Small intestine (tissue), 16 donors: ENCODE measurements at places on chromosomes 16 and 17.

DNA sequence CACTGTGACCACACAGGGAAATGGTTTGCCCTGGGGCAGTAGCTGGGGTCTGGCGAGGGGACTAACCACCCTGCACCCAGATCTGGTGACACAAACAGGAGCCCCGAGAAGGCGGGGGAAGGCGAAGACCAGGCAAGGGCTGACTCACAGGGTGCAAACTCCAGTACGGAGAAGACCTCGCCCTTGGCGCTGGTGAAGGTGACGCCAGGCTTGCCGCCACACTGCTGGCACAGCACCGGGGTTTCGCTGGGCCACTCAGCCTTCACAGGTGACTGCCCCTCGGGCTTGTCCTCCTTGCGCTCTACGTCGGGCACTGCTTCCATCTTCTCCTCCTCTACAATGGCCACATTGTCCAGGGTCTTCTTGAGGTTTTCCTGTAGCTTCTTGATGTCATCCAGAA lies 11.6 kb downstream of the SPHK1 start:
- DNase-seq, result no peak
- peak overlapping the region; percentile 63 for H3K27ac ChIP-seq

DNA sequence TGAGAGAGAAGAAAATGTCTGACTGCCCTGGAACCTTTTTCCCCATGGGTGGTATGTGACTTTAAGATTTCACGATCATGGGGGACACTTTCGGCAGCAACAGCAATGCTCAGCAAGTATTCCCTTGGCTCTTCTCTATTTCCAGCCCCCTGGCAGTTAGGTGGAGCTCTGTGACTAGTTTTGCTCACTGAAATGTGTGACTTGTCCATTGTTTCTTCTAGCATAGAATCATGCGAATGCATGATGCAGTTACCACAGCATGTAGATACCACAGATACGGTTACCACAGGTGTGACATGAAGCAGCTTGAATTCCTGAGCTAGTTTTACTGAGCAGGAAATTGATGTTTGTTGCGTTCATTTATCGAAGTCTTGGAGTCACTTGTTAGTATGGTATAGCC lies 1034.5 kb upstream of the EEF2KMT start:
- H3K4me1 ChIP-seq, result no peaks in the 10 kb centered on the region
- H3K27me3 ChIP-seq, result no peaks in the 10 kb centered on the region
- no peaks in the 10 kb centered on the region for H3K36me3 ChIP-seq
- DNase-seq, result peak; percentile 5

GRCh38 chr16:67278773-67279295 lies 498 bp upstream of the PLEKHG4 start:
- no peaks in the 10 kb centered on the region for H3K27me3 ChIP-seq
- H3K36me3 ChIP-seq, result peaks cover 32% of the 10 kb centered on the region
- H3K4me1 ChIP-seq, result peaks cover 10% of the 10 kb centered on the region
- peak overlapping the region; percentile 11 for H3K27ac ChIP-seq
- no peak for DNase-seq

- no peak for DNase-seq
- no peak overlapping the region for H3K27ac ChIP-seq
- no peak overlapping the region for H3K4me3 ChIP-seq
- H3K36me3 ChIP-seq, result peaks cover 5% of the 10 kb centered on the region
- H3K27me3 ChIP-seq, result no peaks in the 10 kb centered on the region
- peaks cover 12% of the 10 kb centered on the region for H3K4me1 ChIP-seq
Measured at GRCh38 chr17:32516940-32517701, 30.3 kb downstream of the CDK5R1 start.

GRCh38 chr16:75264999-75265910 lies 13.8 kb upstream of the BCAR1 start:
- no peaks in the 10 kb centered on the region for H3K36me3 ChIP-seq
- peak; percentile 66 for DNase-seq
- H3K27me3 ChIP-seq, result no peaks in the 10 kb centered on the region
- H3K27ac ChIP-seq, result peak overlapping the region; percentile 87

- H3K36me3 ChIP-seq, result peaks cover 40% of the 10 kb centered on the region
- DNase-seq, result peak; percentile 98
- H3K4me1 ChIP-seq, result peaks cover 11% of the 10 kb centered on the region
- H3K27ac ChIP-seq, result peak overlapping the region; percentile 79
- H3K4me3 ChIP-seq, result no peak overlapping the region
Measured at GRCh38 chr17:50638966-50639713, 4.5 kb downstream of the ABCC3 start.

DNA sequence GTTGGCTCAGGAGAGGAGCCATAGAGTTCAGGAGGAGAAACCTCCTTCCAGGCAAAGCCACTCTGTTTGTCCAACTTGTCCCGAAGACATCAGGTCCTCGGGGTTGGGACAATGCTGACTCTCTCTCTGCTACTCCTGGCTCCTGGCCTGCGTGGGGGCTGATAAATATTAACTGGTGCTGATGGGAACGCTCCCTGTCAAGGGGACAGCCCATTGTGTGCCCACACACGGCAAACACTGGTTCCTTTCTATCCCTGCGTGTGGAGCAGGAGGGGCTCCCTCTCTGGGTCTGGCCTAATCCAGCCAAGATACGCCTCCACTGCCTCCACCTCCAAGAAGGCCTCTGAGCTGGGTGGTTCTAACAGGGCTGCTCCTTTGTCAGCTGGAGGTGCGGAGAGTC lies 4.4 kb downstream of the KIF19 start:
- no peak overlapping the region for H3K27ac ChIP-seq
- H3K36me3 ChIP-seq, result no peaks in the 10 kb centered on the region
- H3K4me1 ChIP-seq, result peaks cover 6% of the 10 kb centered on the region
- no peak for DNase-seq

DNA sequence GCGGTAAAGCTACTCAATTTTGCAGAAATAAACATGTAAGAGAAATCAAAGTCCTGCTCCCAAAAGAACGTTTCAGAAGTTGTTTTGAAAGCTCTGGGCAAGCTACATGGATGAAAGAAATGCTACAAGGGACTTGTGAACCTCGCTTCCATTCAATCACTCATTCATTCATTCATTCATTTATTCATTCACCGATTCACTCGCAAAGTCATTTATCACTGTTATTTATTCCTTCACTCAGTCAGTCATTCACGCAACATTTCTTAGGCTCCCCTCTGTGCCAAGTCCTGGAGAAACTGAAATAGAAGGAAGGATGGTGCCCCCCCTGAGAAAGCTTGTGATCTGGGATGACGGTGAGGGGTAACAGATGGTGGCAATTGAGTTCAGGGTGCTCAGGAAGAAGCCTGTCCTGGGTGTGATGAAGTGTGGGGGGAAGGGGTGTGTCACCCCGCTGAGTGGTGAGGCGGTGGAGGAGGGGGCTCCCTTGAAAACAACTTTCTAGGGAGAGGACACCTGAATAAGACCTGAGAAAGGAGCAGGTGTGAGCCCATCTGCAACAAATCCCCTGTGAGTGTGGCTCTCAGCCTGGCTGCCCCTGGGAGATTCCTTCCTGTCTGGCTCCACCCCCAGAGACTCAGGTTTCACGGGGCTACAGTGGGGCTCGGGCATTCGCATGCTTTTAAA lies 36.3 kb upstream of the PRSS54 start:
- no peaks in the 10 kb centered on the region for H3K27me3 ChIP-seq
- H3K4me1 ChIP-seq, result no peaks in the 10 kb centered on the region
- no peaks in the 10 kb centered on the region for H3K36me3 ChIP-seq
- DNase-seq, result no peak
- H3K27ac ChIP-seq, result no peak overlapping the region
- H3K4me3 ChIP-seq, result no peak overlapping the region

GRCh38 chr17:9056566-9056965 lies 35.3 kb downstream of the NTN1 start:
- H3K27me3 ChIP-seq, result no peaks in the 10 kb centered on the region
- no peak for DNase-seq
- no peaks in the 10 kb centered on the region for H3K36me3 ChIP-seq
- H3K27ac ChIP-seq, result no peak overlapping the region
- no peaks in the 10 kb centered on the region for H3K4me1 ChIP-seq

- H3K27me3 ChIP-seq, result no peaks in the 10 kb centered on the region
- DNase-seq, result no peak
- no peaks in the 10 kb centered on the region for H3K36me3 ChIP-seq
Measured at GRCh38 chr16:56869513-56870275, 4.7 kb downstream of the SLC12A3 start.
